ENCODE measurements at places on chromosomes 1 and 21.

- no peak for DNase-seq
These were observed 68.9 kb downstream of the CCDC185 start for GRCh38 chr1:223462047-223462630.

DNA sequence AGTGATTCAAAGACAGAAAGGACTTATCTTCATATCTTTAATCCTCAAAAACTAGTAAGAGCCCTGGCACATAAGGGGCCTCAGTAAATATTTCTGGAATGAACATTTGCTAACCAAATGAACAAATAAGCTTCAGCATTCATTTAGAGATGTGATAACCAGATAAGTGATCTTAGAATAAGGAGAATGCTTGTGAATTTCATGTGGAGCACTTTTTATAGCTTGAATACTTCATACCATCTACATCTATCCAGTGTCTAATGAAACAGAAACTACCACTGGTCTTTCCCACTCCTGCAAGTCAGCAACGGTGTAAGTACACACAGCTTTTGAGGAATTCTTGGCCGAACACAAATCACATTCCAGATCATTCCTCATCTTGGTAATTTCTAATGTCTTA, 38.5 kb downstream of the EDEM3 start:
- DNase-seq, result no peak

GRCh38 chr1:19907456-19907855, 16.0 kb downstream of the PLA2G2E start:
- DNase-seq, result no peak

- no peak for DNase-seq
These were observed 28.2 kb downstream of the TCEANC2 start for GRCh38 chr1:54081306-54082270.

DNA sequence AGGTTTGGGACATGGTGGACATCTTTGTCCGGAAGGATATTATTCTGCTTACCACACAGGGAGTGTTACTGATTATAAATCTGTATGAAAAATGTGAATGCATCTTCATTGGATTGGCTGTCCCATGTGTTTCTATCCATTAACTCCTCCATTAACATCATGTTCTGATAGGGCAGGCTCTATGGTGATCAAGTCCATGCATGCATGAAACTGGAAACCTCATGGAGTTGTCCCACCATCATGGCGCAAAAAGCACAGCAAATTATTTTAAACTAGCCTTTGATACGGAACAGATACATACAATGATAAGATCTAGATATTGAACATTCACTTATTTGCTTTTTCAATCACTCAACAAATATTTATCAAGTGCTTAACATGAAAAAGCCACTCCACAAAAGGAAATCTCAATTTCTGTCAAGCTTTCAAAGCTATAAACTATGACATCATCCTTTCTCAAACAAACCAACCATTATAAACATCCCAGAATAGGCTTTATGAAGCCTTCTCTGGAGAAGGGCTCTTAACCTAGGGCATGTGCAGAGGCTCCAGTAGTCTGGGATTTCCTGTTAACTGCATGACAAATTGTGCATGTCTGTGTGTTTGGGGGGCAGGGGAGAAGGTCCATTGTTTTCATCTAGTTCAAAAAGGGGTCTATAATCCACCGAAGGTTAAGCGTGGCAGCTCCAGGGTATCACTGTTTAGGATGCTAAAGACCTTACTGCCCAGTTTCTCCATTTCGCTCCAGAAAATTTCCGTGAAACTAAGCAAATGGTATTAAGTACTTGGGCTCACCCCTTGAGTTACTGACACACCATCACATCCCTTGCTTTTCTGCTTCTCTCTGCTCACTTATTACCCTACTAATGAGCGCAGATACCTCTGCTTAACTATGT, 46.1 kb downstream of the ADAMTS1 start:
- DNase-seq, result no peak

DNA sequence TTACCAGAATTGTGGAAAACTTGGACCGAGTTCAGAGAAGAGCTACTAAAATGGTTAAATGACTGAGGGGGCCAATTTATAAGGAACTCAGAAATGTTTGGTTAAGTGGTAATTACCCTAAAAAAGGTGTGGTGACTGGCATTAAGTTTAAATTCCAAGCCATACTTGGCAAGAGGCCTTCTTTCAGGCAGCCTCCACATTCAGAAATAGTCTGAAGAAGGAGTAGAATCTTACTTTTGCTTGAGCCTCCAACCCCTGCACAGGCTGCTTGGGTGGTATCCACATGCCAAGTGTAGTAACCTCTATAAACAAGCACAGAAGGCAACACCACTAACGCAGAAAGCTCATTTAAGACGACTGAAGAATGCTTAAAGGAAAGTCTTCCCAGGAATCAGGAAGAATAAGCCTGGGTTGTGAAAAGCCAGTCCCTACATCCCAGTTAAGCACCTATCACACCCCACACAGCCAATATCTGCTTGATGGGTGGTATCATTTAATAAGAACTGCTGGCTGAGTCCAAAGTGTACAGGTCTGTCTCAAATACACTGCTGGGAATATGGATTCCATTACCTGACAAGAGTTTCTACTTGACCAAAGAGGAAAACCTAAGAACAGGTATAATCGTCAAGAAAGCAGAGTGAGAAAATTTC, 13.7 kb upstream of the GORAB start:
- no peak for DNase-seq

- DNase-seq, result no peak
These were observed 43.0 kb downstream of the PCNT start for GRCh38 chr21:46366966-46367365.

DNA sequence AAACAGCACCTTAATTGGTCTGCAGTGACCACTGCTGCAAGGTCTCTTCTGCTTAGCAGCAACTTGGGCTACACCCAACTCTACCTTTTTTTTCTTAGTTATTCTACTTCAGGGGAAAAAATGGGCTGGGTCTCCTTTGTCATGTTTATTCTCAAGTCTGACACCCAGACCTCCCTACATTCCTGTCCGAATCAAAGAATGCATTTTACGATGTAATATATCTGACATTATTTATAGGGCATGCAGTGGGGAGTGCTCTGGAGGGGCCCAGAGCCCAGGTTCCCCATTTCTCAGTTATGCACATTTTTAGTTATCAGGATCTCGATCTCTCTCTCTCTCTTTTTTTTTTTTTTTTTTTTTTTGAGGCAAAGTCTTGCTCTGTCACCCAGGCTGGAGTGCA, 50.5 kb downstream of the OPTC start:
- DNase-seq, result no peak

DNA sequence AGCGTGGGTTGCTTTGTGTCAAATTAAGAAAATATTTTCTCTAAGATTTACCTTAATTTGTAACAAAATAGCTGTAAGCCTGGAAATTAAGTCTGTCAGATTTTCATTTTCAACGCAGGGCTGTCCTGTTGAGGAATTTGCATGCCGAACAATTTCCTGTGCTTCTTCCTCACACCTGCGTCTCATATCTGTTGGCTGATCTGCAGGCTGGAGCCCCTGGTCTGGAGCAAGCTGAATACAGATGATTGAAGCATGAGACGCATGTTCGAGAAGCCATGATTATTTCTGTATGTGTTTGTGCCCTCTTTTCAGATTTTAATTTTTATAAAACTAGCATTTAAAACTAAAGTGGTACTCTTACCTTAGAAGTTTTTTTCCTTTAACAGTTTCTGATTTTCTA, 9.8 kb downstream of the MIXL1 start:
- no peak for DNase-seq

DNA sequence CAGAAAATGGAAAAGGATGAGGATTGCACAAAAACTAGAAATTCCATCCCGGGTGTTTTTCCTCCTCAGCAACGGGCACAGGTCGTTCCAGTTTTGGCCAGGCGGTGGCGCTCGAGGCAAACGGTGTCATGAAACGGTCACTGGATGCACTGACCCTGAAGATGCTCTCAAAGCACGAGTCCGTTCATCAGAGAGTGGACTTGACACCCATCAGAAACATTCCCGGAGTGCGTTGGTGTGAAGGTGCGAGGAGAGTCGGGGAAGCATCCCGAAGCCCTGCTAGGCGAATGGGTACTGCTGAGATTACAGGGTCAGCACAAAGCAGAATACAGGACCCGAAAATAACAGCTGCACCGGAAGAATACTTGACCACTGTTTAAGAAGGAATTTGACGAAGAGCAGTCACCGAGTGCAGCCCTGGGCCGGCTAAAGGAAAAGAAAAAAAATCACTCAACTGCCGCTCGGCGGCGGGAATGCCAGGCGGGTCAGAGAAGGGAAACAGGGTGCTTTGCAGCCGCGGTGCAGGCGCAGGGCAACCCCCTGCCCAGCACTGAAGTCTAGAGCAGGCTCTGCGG, 71.7 kb upstream of the ETS2 start:
- DNase-seq, result no peak

DNA sequence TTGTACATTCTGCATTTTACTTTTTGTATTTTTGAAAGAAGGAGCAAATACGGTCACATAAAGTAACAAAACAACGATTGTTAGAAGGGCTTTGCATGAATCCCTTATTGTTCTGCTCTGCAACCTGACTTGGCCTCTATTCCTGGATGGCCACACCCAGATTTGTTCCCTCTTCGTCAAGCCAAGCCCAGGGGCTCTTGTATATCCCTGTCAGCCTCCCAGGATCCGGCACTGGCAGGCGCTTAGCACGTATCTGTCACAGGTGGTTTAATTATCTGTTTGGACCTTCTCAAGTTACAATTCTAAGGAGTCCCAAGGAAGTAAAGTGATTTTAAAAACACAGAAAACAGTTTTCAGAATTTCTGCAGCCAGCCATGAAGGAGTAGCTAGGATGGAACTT, 28.0 kb downstream of the CRYAA start:
- DNase-seq, result no peak

All from cortex of kidney (tissue), 1 donor.